ENCODE measurements at places on chromosomes 5 and 9. TPM values are rescaled to one million over a fixed set of nuclear protein-coding genes. Genes with fewer than 3 reads are reported as not detected.

The CRHBP gene
- not detected for total RNA-seq

- DNase-seq, result no peak
Observed at GRCh38 chr5:55732585-55732984, 5.3 kb upstream of the DDX4 start.

- DNase-seq, result no peak
Observed at GRCh38 chr5:27906931-27907601, 868.7 kb upstream of the CDH9 start.

DNA sequence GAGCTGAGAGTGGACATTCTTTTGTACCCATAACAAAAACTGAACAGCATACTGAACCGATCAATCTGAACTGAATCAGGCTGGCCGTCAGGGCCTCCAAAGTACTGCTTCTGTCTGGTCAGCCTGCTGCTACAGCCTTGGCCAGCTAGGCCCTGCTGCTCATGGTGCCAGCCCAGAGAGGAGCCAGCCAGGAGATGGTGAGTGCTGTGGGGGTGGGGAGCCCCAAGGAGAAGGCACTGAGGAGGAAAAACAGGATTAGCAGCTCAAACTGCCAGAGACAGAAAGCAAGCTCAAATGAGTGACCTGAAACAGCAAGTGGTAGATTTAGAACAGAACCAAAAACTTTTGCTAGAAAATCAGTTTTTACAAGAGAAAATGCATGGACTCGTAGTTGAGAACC lies 23.9 kb downstream of the SRP19 start:
- no peak for DNase-seq

The C6 gene
- total RNA-seq, result 1.9 TPM

GRCh38 chr5:179337796-179338676 lies 7.2 kb downstream of the ADAMTS2 start:
- DNase-seq, result no peak

The SLC34A3 gene
- not detected for total RNA-seq

The IL9 gene
- total RNA-seq, result not detected

The JAKMIP2 gene
- total RNA-seq, result 5.7 TPM
